Endothelial cell of umbilical vein (primary cell): ENCODE measurements at places on chromosomes 2 and 18.

- DNase-seq, result no peak
Measured at GRCh38 chr2:47075361-47076125, 79.6 kb downstream of the STPG4 start.

GRCh38 chr2:19764998-19765397 lies 136.8 kb downstream of the TTC32 start:
- DNase-seq, result no peak

- no peak for DNase-seq
Measured at GRCh38 chr2:1748741-1749488, 4.6 kb upstream of the PXDN start.

- no peak for DNase-seq
Measured at GRCh38 chr18:43160509-43160908, 45.0 kb upstream of the RIT2 start.

GRCh38 chr2:177708660-177709444 lies 316.3 kb downstream of the AGPS start:
- DNase-seq, result no peak

DNA sequence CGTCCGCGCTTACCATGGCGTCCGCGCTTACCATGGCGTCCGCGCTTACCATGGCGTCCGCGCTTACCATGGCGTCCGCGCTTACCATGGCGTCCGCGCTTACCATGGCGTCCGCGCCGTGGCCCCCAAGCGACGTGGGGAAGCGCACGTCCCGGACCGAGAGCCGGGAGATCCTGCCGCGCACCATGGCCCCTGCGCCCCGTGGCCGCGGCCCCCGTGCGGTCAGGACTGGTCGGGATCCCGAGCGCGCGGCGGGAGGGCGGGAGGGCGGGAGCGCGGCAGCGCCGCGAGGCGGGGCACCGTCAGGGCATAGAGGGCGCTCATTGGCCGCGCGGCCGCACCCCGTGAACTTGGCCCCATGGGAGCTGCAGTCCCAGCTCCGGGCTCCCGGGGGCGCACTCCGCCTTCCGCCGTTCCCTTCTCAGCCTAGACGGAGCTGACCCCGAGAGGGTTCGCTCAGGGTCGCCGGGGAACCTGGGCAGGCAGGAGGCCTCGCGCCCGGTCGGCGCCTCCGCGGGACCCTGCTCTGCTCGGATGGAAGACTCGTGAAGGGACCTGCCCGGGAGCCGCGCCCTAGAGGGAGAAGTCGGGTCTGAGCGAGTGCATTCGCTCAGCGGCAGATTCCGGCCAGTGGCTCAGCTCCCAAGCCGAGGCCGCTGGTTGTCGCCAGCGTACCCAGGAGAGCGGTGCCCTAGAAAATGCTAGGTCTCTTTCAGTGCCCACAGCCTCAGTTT lies at the start of gene ENOSF1:
TSS of gene ENOSF1 (minus strand) at position 230 of the 734 bp plus-strand sequence. CDS start at position 187, 43 bp downstream.
- peak; percentile 84 for DNase-seq

DNA sequence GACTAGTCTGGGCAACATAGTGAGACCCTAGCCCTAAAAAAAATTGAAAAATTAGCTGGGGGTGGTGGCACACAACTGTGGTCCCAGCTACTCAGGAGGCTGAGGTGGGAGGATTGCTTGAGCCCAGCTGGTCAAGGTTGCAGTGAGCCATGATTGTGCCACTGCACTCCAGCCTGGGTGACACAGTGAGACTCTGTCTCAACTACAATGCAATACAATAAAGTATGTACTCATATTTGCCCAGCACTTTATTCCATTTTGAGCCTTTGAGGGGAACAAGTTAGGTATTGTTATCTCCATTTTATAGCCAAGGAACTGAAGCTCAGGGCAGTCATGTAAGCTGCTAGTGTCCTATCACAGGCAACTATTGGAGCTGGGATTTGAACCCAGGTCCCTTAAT lies 49.3 kb upstream of the PLB1 start:
- no peak for DNase-seq

DNA sequence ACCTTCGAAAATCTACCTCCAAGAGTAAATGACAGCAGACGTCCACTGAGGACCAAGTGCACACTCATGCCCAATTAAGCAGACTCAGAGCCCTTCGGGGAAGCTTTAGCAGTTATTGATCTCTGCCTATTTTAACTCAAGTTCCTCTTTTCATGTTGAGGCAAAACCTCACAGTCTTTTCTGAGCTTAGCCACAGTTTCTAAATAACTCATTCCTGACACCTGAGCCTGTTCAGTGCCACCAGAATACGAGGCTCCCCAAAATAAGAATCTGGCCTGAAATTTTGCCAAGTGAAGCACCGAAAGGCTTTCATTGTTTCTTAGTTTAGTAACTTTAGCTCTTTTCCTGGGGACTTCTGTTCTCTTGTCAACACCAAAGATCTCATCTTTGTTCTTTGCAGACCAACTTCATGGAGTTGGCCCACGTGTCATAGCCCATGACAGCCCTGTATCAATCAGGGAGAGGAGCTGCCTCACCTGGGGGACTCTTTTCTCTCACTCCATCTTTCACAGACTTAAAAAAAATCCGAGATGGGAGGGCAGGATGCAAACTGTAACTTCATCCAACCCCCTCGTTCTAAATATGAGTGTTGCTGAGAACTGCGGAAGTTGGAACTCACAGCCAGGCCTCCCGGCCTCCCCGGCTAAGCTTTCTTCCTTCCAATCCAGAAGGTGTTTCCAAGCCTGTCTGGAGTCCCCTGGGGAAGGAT lies 22.2 kb downstream of the INPP5D start:
- no peak for DNase-seq

DNA sequence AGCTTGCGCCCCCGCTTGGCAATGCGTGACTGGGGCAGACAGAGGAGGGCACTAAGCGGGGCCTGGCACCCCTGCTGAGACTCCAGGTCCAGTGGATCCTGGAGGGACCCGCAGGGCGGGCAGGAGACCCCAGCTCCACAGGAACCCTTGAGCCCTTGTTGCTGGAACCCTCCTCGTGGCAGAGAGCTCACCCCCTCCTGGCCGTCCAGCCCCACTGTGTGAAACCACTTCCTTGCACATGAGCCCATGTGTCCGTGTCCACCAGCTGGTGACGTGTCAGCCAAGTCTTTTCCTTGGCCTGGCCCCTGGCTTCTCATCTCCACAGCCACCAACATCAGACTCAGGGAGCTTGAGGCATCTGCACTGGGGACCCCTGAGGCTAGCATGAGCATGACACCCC lies 38.0 kb downstream of the BIN1 start:
- no peak for DNase-seq

DNA sequence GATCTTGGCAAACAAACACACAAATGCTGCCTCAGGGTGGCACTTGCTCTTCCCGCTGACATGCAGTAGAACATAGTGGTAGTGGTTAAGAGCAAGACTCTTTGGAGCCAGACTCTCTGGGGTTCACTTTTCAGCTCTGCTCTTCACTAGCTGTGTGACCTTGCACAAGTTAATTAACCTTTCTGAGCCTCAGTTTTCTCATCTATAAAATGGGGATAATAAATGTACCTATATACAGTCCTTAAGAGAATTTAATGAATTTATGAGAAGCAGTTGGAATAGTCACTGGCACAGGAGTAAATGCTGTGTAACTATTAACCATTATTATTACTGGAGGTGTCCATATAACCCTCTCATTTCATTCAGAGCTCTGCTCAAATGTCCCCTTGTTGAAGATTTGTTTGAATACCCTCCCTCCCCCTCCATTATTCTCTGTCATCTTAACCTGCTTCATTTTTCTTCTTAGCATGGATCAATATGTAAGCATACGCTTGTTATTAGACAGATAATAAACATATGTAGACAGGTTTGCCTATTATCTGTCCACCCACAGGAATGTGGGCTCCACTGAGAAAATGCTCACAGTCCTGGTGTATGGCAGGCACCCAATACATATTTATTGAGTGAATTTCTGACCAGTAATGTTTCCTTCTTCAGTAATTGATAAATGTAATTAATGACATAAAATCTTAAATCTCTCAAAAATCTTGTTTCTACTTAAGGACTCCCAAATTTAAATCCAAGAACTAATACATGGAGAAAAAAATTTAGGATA lies 64.5 kb downstream of the TSPYL6 start:
- DNase-seq, result no peak

GRCh38 chr18:49625021-49625691 lies 63.3 kb downstream of the LIPG start:
- DNase-seq, result no peak

DNA sequence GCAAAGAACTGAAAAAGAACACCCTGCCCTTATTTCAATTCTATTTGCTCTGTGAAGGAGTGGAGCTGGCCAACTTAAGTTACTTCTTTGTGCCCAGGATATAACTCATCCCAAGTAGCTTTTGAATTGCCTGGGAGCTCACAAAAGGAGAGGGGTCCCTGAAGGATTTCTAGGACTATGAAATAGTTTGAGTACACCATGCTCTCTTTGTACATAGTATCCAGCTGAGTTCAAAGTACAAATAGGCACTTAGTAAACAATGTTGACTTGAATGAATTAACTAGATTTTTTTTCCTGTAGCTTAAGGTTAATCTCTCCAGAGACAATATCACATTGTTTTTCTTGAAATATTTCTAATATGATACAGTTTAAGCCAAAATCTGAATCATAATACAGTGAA lies 47.7 kb downstream of the ZC3H15 start:
- peak; percentile 31 for DNase-seq

- DNase-seq, result peak; percentile 55
Measured at GRCh38 chr2:26001743-26002351, 19.6 kb upstream of the KIF3C start.

GRCh38 chr18:49459404-49460171 lies 857 bp downstream of the DYM start:
- DNase-seq, result peak; percentile 8

GRCh38 chr2:238691596-238692491 lies 156.0 kb upstream of the TWIST2 start:
- DNase-seq, result no peak

GRCh38 chr2:86039178-86039962 lies 66.3 kb downstream of the POLR1A start:
- DNase-seq, result no peak

- DNase-seq, result no peak
Measured at GRCh38 chr2:165718610-165719210, 75.3 kb downstream of the GALNT3 start.

GRCh38 chr18:33605250-33605649 lies 27.2 kb downstream of the ASXL3 start:
- peak; percentile 32 for DNase-seq

GRCh38 chr2:190927301-190927700 lies 46.7 kb downstream of the GLS start:
- no peak for DNase-seq

DNA sequence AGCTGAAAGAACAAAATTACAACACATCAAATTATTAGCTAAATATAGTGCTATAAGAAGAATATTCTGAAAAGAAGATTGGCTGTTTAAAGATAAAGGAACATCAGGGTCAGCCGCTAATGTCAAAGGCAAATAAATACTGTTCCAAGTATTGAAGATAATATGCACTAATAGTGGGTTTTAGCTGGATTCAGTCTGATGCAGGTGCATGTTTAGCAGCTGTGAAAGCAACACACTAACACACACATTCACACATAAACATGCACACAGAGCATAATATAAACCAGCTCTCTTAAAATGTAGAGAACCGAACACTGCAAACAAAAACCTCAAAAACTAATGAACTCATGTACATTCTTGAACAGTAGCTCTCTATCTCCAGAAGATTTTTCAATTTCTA lies 634.6 kb downstream of the ERBB4 start:
- DNase-seq, result no peak
